ENCODE measurements at places on chromosomes 4 and X. TPM values are rescaled to one million over a fixed set of nuclear protein-coding genes. Genes with fewer than 3 reads are reported as not detected.
A peak's percentile ranks its signal among the peaks of the same experiment; 100 is the strongest.

DNA sequence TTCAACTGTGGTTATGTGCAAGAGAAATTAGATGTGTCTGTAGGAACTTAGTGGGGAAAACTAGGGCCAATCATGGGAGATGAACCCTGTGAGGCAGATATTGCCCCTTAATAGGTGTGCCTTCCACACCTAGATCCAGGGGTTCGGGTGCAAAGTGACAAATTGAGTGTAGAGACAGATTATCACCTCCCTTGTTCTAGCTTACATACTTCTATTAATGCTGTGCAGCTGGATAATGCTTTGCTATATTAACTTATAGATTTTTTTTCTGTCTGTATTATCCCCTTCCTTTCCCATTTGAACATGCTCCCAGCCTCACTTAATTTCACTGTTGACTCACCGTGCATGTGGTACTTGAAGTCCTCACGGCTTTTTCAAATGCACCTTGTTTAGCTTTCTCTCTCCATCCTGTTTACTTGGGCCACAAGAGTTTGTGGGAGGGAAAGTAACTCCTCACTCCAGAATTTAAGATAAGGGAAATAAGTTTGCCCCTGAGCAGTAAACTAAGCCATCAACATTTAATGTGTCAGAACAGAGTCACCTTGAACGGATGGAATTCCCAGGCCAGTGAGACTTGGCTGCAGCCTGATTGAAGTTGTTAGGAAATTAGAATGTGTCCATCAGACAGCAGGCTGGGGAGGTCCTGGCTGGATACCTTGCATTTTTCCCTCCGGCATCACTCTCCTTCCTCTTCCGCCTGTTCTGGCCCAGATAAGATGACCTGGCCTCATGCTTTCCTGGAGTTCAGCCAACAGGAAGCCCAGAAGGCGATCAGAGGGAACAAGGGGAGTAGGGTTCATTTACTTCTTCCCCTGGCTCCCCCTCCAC, 478.4 kb downstream of the BCOR start:
- DNase-seq, result no peak

DNA sequence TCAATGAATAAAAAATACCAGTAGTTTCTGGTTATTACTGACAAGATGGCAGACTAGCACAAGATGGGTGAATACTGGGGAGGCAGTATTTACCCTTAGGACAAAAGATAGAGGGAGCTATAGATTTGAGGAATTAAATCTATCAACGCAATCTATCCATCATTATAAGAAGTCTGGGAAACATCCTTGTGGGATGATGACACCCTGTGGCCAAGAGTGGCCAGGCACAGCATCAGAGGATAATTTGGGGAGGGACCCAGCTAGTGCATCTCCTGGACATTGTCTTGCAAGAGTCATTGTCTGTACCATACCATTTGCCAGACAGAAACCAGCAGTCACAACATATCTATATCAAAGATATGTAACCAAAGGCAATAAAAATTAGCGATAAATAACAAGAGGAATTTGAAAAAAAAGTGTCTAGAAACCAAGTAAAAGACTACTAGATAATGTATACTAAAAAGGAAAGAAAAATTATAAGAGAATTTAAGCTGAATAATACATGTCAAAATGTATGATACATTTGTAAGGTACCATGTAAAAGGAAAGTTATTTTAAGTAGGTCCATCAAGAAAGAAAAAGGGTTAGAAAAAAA, 22.9 kb downstream of the KCTD8 start:
- peak; percentile 1 for DNase-seq

The SPATA4 gene
- total RNA-seq, result not detected

The SPOCK3 gene
- 1.9 TPM for total RNA-seq

- no peak for DNase-seq
Measured at GRCh38 chr4:128917781-128918180, 108.3 kb downstream of the JADE1 start.

The NUP62CL gene
- not detected for total RNA-seq

The GYPE gene
- not detected for total RNA-seq

The ZNF711 gene
- 2.0 TPM for total RNA-seq

- DNase-seq, result peak; percentile 3
Measured at GRCh38 chrX:100743009-100743607, 11.2 kb upstream of the SYTL4 start.

DNA sequence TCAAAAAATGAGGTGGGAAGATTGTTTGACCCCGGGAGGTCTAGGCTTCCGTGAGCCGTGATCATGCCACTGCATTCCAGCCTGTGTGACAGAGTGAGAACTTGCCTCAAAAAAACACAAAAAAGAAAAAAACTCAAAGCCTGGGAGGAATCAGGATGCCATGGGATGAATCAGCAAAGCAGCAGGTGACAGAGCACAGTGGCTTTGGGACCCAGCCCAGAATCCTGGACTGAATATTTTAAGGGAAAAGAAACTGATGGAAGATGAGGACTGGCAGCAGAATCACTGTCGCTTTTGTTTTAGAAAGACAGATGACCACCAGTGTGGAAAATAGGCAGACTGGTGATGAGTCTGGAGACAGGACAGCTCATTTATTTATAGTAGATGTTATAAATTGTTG, 16.6 kb downstream of the S100G start:
- DNase-seq, result peak; percentile 44

All from fibroblast of the aortic adventitia (primary cell).